ENCODE measurements at places on chromosomes 5 and 9.
A peak's percentile ranks its signal among the peaks of the same experiment; 100 is the strongest.

DNA sequence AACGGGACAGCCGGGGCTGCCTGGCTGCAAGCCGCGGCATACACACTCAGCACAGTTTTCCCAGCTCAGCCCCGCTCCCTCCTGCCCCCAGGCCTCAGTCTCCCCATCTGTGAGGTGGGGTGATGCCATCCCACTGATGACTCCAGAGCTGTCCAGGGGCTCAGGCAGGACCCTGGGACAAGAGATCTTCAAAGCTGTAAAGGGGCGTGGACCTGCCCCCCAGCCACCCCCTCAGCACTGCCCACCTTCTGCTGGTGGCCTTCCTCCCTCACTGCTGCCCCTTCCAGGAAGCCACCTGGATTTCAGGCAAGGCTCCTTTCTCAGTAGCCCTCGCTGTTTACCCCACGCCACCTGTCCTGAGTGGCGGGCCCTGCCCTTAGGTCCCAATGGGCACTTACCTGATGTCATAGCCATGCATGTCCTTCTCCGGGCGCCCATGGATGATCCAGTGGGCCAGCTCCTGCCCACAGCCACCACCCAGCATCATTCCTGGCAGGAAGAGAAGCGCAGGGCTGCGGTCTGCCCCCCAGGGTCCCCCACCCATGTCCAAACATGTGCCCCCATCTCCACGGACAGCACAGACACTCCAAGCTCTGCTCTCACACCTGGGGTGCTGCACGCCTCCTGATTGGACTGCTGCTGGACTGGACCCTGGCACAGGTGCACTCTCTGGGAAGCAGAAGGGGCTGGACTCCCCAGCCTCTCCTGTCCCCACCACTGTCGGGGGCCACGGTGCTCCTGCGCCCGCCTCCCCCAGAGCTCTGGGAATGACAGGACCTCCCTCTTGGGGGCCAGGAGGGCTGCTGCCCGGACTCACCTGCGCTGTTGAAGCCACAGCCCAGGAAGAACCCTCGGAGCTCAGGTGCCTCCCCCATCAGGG, 25.7 kb downstream of the SARDH start:
- DNase-seq: no peak

GRCh38 chr5:95652849-95653248, 6.3 kb downstream of the RFESD start:
- DNase-seq: no peak

- DNase-seq: no peak
Observed at GRCh38 chr5:147203213-147203612, 31.6 kb upstream of the STK32A start.

- peak; percentile 4 for DNase-seq
Observed at GRCh38 chr5:16690243-16690852, 73.6 kb upstream of the RETREG1 start.
